ENCODE measurements at places on chromosomes 4 and X. TPM values are rescaled to one million over a fixed set of nuclear protein-coding genes. Genes with fewer than 3 reads are reported as not detected.

The NLRP2B gene
- not detected for total RNA-seq

DNA sequence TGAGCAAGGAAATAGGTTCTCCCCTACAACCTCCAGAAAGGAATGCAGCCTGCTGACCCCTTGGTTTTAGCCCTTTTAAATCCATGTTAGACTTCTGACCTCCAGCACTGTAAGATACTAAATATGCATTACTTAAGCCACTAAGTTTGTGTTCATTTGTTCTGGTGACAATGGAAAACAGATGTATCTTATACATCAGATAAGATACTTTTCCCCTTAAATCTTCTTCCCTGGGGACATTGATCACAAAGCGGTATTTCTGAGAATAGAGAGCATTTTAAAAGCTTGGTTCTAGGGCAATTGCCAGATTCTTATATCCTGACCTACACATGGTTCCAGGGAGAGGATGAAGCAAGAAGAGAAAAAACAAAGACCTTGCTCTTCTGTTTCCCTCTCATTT lies 6.5 kb upstream of the TMEM184C start:
- DNase-seq, result no peak

The TMEM156 gene
- 0.37 TPM for total RNA-seq

- no peak for DNase-seq
These were observed 140.7 kb upstream of the SMIM31 start for GRCh38 chr4:164613256-164613655.

- DNase-seq, result no peak
These were observed 5.8 kb downstream of the ATG4A start for GRCh38 chrX:108097380-108097779.

DNA sequence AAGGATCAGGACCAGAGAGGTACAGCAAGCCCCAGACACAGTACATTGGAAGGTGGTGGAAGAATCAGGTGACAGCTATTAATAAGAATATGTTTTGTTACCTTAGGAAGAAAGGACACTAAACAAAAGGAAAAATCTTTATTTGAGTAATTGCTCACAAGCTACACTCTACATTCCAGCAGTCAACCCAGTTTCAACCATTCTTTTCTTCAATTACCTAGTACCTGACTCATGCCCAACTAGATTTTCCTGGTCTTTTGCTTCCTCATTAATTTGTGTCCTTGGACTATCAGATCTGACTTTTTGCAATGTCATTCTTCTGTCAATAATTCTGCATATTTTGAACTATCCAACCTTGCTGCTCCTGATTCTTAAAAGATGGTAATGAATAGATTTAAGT lies 22.5 kb upstream of the GLRA2 start:
- no peak for DNase-seq

- no peak for DNase-seq
These were observed 50.0 kb downstream of the TET2 start for GRCh38 chr4:105196523-105197145.

DNA sequence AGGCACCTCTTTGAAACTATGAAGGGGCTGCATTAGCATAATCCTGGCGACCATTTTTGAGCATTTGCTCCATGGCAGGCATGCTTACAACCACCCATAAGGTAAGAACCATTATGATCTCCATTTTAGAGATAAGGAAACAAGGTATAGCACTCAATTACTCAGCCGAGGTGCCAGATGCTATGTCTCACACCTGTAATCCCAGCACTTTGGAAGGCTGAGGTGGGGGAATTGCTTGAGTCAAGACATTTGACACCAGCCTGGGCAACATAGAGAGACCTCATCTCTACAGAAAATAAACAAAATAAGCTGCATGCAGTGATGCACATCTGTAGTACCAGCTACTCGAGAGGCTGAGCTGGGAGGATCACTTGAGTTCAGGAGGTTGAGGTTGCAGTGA lies 43.6 kb downstream of the TIGD4 start:
- DNase-seq, result no peak

- no peak for DNase-seq
These were observed 84.3 kb upstream of the PGRMC2 start for GRCh38 chr4:128371876-128372275.

The DUSP9 gene
- not detected for total RNA-seq

DNA sequence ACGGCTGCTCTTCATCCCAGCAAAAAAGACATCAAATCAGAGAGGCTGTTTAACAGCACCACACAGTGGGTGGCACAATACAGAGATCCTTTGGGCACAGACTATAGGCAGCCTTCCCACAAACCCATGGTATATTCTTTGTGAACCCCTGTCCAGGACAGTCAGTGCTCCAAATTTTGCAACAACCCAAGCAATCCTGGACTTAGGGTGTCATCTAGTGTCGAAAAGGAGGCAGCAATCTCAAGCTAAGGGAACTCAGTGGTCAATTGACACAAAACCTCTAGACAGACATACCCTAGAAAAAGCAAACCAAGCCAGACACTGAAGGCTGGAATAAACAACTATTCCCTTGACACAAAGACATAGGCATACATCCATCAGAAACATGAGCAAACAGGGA lies 137.4 kb downstream of the BMP15 start:
- no peak for DNase-seq

The SOX3 gene
- 0.22 TPM for total RNA-seq

The POF1B gene
- 2.0 TPM for total RNA-seq

GRCh38 chr4:158670975-158671664 lies 567 bp downstream of the C4orf46 start:
- DNase-seq, result peak; percentile 70

GRCh38 chrX:130110379-130111219 lies at the start of gene ELF4:
Gene ELF4, minus strand, starts transcription at chrX:130110497. Its CDS starts 29,167 bp downstream, at chrX:130081330.
- peak; percentile 42 for DNase-seq

DNA sequence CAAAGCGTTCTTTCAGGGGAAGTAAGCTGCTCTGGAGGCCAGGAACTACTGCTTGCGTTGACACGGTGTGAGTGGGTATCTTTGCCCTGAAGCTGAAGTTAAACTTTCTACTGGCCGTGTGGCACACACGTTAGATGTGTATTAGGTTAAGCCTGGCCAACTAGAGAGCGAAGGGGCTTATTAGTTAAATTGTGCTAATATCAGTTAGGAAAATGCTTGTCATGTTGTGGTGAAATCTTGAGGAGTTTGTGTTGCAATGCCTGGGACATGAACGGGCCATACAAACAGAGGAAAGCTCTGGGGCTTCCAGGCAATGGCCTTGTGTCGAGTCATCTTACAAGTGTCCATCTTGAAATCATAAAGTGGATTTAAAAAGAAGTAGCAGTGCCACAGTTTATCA lies 62.6 kb downstream of the NSUN7 start:
- DNase-seq, result no peak

- DNase-seq, result peak; percentile 61
These were observed 342 bp downstream of the EOLA2 start for GRCh38 chrX:149937871-149938426.

DNA sequence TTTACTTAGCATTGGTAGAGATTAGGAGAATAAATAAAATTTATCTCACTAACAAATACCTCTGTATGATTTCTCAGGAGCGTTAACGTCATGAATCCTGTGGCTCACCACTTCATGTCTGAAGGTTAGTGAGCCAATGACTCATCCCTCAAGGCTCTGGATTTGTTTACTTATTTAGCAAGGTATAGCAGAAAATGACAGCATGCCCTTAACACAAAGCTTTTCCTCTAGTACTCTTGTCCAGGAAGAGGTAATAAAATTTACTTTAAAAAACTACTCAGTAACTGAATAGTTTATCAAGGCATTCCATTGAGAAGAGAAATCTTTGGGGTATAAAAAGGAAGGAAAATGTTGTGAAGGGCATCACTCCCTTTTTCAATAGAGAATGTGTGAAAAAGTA lies 823.8 kb downstream of the CCSER1 start:
- no peak for DNase-seq

The ZGRF1 gene
- 17.6 TPM for total RNA-seq

The HOPX gene
- 6.4 TPM for total RNA-seq

DNA sequence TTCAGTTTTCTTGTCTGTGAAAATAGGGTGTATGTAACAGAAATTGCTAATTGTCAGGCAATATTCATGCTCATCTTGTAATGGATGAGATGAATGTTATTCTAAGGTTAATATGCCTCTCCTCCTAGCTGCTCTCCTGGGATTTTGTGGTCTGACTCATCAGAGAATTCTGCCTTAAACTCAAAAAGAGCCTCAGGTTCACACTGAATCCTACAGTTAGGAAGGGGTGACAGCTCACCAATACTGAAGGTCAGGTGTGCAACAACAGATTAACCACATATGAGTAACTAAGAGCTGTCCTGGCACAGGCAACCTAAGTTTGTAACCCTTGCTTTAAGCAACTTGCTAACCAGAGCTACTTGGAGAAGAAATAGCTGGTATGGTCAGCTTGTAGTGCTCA lies 197.7 kb downstream of the SPATA18 start:
- no peak for DNase-seq

- no peak for DNase-seq
These were observed 124.2 kb downstream of the REELD1 start for GRCh38 chr4:146338512-146338911.

The UGT2B15 gene
- total RNA-seq, result not detected

DNA sequence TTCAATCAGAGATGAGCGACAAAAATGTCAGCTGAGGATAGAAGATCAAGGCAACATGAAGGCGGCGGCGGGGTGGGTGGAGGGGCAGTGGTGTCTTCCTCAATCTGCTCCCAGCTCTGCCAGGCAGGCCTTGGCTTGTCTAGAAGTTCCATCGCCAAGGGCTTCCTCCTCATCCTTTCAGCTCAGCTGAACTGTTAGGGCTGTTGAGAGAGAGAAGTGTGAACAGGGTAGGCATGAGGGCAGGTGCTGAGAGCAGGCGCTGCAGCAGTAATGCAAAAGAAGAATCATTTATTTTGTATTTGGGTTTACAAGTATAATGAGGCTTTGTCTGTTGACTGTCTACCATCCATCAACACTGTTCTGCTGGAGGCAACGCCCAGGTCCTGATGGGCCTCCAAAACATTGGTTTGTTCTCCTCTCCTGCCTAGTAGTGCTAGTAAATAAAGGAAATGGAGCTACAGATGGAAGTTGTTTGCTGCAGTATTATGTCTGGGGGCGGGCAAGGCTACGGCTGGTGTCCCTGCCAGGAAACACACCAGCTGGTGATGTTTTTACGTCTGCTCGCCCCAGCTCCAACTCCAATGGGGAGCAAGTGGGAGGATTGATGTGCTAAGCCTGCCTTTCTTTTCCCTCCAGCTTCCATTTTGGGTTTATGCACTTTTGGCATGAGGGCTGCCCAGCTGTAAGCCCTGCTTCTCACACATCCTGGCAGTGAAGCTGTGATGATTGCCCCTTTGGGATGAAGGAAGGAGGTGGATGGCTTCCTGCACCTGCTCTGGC lies 139.4 kb upstream of the BOD1L1 start:
- DNase-seq, result no peak

All from adrenal gland (tissue), 19 donors.